ENCODE measurements at places on chromosomes 3 and 15. TPM values are rescaled to one million over a fixed set of nuclear protein-coding genes. Genes with fewer than 3 reads are reported as not detected.

GRCh38 chr3:56557831-56558170 lies 826 bp downstream of the CCDC66 start:
- no peak for DNase-seq

GRCh38 chr3:72370947-72371346 lies 477.3 kb downstream of the SHQ1 start:
- DNase-seq = no peak

DNA sequence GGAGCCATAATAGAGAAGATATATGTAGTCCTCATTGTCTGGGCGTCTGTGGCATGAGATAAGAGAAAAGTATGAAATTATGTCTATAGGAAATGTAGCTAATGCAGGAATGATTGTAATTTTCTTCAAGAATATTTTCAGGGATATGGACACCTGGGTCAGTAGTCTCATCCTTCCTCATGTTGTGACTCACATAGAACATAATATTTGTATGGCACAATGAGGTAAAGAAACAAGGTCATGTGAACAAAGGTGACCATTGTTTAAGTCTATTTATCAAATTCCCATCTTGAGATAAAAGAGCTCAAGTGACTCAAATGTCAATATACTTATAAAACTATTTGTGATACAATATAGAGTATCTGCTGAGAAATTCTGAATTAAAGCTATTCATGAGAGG lies 345.5 kb upstream of the ROBO1 start:
- no peak for DNase-seq

DNA sequence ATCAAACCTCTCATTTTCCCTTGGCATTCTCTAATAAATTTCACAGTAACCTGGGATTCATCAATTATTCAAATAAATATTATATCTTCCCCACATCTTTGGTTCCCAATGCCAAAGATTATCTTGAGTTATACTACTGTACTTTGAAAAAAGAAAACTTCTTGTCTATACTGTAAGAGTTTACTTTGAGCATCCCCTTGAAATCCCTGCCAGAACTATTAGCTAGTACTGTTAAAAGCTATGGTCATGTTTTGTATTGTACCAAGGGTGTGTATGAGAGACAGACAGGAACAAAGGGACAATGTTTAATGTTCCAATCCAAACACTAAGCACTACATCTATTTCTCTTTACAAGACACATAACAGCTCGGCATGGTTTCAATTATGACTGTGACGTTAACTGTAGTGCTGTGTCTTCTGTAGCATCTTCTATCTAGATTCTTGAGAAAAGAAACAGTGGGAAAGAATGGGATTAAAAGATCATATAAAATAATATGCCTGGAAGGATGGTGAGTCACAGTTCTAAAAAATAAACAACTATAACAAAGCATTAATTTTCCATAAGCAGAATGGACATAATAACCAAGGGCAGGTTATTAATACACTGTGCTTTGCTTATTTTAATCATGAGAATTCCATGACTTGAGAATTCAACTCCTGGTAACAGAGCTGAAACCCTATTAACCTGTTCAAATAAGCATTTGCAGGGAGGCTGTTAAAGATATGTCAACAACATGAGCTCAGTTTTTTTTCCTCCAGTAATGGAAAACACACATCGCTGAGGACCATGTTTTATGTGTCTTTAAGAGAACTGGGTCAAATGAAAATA lies 71.1 kb downstream of the ALDH1A2 start:
- DNase-seq = no peak

DNA sequence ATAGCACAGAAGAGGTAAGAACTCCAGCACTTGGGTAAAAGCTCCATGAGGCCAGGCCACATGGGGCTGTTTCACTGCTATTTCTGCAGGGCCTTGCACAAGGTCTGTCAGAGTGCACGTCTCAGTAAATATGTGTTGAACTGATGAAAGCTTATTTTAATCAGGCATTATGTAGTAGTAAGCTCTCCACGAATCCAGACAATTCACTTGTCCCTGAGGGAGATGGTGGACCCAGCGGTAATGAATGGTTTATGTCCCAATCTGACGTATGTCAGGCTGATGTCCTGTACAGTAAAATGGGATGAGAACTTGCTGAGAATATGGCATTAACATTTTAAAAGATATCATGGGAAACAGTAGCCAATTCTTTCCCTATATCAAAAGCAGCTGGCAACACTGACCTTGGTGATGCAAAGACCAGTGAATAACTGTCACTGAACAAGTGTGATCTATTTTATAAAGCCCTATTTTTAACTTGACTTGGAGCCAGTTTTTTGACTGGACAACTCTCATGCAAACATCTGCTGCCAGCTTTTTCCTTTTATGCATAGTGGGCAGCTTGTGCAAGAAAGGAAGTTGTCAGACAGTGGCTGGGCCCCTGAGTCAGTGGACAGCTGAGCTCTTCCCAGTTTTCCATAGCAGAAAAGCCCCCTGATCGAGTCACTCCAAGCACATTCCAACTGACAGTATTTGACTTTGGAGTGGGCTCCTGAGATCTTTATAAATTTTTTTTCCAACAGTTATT lies 519.8 kb upstream of the MDFIC2 start:
- DNase-seq = peak; percentile 98

DNA sequence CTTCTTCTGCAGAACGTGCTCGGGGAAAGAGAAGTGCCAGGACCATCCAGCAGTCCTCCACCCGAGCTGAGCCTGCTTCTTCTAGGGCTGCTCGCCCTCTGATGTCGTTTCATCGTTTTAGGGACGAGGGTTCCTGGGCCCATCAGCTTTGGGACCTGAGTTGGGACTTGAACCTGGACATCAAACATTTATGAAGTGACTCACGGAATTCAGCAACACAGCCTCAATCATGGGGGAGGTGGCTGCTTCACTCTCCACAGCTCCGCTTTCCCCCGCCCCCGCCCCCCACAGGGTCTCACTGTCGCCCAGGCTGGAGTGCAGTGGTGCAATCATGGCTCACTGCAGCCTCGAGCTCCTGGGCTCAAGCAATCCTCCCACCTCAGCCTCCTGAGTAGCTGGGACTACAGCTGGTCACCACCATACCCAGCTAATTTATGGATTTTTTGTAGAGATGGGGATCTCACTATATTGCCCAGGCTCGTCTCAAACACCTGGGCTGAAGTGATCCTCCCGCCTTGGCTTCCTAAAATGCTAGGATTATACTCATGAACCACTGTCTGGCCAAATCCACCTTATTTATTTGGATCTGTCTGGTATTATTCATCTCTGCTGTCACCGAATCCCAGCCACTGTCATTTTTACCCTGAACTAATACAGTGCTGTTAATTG lies 725 bp upstream of the SCAMP2 start:
- peak; percentile 41 for DNase-seq

GRCh38 chr15:67968966-67969365 lies 85.1 kb upstream of the PIAS1 start:
- no peak for DNase-seq

DNA sequence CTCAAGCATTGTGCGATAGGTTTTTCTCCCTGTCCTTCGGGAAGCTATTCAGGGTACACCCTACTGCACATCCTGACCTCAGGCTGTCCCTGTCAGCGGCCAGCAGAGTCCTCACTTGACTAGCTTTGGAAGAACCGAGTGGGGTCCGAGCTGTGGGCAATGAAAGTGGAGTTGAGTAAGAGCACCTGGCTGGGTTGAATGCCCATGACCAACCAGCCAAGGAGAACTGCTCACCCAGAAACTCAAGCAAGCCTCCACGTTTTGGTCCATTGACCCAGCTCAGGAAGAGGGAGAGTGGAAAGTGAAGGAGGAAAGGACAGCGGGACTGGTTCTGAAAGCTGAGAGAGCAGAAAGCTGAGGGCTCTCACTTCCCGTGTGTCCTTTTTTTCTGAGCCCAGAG lies 36.0 kb upstream of the HDGFL3 start:
- no peak for DNase-seq

DNA sequence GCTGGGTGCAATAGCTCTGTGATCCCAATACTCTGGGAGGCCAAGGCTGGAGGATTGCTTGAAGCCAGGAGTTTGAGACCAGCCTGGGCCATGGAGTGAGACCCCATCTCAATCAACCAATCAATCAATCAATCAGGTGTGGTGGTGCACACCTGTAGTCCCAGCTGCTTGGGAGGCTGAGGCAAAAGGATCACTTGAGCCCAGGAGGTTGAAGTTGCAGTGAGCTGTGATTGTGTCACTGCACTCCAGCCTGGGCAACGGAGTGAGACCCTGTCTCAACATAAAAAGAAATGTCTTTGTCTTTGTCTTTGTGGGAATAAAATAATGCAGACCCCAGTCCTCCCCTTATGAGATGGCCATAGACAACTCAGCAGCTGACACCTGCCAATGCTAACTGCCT lies 34.9 kb upstream of the TLE3 start:
- no peak for DNase-seq

DNA sequence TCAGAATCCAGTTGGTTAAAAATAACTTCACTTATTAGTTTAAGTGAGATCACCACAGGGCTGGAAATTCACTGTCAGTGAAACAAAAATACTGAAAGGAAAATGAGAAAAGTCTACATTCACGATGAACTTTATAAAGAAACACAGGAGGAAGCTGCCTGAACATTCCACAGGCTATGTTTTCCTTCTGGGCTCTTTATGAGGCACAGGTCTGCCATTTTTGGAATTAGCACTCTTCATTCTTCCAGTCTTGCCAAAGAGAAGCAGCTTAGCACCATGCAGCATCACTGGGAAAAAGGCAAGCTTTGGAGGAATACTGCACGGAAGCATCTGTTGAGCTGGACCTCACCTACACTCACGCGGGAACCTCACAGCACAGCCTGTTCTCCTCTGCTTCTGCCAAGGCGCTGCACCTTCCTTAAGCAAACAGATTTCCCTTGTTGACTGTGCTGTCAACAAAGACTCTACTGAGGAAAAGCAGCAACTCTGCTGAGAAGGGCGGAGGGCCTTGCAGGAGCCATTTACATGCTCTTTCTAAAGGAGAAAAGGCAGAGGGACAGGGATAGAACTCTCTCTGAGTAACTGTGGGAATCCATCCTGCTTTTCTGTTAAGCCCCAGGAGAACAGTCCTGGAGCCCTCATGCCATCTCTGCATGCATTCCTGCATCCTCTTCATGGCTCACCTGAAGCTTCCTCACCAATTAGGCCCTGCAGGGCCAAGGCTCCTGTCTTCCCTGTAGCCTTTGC lies 15.7 kb downstream of the SUSD5 start:
- DNase-seq = no peak

- DNase-seq = no peak
Observed at GRCh38 chr15:40398413-40398873, 7.2 kb upstream of the IVD start.

GRCh38 chr3:13834258-13835035 lies 45.4 kb downstream of the WNT7A start:
- no peak for DNase-seq

GRCh38 chr3:34793057-34793456 lies 846.3 kb upstream of the ARPP21 start:
- DNase-seq = no peak

DNA sequence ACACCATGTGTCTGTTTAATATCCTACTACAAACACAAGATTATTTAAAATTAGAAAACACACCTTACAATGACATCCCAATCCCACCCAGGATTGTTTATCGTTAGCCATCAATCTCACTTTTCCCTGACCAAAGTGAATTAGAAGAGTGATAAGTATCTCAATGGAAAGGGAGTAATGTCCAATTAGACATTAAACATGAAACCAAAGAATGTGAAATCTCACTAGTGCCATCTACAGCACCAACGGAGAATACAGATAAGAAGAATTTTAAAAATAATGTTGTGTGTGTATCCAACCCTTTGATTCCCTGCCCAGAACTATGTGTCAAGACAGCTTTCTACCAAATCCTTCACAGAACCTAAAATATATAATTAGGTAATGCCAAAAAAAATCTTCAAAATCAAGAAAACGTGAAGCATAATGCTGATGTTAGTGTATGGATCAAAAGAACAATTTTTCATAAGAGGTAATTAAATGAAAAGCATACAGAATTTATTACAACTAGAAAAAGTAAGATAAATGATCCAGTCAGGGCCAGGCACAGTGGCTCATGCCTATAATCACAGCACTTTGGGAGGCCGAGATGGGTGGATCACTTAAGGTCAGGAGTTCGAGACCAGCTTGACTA lies 64.2 kb downstream of the SCAPER start:
- DNase-seq = peak; percentile 75

DNA sequence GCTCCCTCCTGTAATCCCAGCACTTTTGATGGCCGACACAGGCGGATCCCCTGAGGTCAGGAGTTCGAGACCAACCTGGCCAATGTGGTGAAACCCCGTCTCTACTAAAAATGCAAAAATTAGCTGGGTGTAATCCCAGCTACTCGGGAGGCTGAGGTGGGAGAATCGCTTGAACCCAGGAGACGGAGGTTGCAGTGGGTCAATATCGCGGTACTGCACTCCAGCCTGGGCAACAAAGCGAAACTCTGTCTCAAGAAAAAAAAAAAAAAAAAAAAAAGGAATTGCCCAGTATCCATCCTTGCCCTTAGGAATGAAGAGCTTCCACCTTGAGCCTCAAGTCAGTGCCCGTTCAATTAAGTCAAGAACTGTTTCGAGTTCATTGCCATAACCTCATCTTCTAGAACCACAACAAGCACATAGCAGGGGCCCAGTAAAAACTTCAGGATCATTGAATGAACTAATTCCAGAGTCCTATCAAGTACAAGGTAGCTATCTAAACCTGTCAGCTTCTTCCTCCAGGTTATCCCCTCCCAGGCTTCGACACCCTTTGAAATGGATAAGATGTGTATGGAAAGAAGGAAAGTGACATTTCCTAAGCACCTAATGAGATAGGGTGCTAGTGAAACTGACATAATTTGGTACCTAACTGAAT lies 826 bp downstream of the DBR1 start:
- DNase-seq = peak; percentile 29

DNA sequence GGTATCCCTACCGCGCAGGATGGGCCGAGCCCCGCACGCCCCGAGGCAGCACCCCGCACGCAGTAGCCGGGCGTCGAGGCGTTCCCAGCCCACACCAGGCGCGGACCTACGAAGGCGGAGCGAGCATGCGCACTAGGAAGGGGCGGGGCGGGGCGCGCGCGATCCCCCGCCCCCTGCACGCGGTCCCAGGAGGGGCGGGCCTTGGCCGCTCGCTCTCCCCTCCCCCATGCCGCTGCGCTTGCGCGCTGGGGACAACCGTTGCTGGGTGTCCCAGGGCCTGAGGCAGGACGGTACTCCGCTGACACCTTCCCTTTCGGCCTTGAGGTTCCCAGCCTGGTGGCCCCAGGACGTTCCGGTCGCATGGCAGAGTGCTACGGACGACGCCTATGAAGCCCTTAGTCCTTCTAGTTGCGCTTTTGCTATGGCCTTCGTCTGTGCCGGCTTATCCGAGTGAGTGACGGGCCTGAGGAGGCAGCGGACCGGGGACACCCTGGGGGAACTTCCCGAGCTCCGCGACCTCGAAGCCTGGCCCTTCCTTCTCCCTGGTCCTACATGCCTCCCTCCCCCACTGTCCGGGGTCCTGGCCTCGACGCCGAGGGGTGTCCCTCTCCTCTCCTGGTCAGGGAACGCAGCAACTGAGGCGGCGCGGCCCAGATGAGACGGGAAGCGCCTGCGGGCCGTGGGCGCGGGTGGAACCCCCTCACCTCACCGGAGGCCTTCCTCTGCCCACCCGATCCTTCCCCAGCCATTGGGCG lies at the start of gene SPESP1:
SPESP1 (plus strand) TSS at position 258 of the 755 bp plus-strand sequence; CDS start at position 387, 129 bp downstream.
- DNase-seq = peak; percentile 3

The TMC3 gene
- not detected for polyA plus RNA-seq

The HYAL1 gene
- 0.09 TPM for polyA plus RNA-seq

The RTP3 gene
- polyA plus RNA-seq = not detected

The GRAMD1C gene
- 6.4 TPM for polyA plus RNA-seq

The BNC1 gene
- polyA plus RNA-seq = 4.3 TPM

The RNU5B-1 gene
- not detected for polyA plus RNA-seq

The SI gene
- polyA plus RNA-seq = not detected

Measured in GM23248 (cell line).